ENCODE measurements at places on chromosomes 4 and X.

DNA sequence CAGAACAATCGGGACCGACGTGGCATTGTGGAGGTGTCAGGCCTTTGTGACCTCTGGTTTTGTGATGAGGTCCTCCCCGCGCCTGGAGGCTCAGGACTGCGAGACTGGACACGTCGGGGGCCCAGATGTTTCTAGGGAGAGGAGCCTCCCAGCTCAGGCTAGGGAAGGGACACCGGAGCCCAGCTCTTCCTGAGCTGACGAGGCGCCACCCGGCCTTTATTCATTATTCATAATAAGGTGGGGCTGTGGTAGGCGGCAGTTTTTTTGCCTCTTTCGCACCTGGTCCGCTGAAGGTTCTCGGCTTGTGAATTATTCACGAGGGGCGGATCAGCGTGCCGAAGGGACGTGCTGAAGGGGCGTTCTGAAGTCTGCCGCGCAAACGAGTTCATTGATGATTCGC is 2.3 kb upstream of the UBA1 start:
- peak; percentile 45 for DNase-seq

DNA sequence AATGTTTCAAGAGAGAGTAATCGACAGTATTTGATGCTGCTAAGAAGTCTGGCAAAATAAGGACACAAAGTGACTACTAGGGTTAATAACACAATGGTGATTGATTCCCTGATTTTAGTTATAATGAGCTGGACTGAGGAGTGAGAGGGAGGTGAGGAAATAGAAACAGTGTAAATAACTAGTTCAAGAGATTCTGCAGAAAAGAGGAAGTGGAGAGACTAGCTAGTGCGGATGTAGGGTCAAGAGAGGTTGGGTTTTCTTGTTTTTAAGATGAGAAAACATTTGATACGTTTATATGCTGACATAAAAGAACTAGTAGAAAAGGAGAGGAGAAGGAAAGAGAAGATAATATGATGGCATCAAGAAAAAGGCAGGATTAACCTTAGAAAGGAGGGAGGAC is 12.2 kb upstream of the TRPC5 start:
- no peak for DNase-seq

GRCh38 chr4:26082565-26082964 is 168.5 kb downstream of the SMIM20 start:
- DNase-seq: no peak

GRCh38 chr4:52004414-52004813 is 15.7 kb downstream of the LRRC66 start:
- DNase-seq: no peak

DNA sequence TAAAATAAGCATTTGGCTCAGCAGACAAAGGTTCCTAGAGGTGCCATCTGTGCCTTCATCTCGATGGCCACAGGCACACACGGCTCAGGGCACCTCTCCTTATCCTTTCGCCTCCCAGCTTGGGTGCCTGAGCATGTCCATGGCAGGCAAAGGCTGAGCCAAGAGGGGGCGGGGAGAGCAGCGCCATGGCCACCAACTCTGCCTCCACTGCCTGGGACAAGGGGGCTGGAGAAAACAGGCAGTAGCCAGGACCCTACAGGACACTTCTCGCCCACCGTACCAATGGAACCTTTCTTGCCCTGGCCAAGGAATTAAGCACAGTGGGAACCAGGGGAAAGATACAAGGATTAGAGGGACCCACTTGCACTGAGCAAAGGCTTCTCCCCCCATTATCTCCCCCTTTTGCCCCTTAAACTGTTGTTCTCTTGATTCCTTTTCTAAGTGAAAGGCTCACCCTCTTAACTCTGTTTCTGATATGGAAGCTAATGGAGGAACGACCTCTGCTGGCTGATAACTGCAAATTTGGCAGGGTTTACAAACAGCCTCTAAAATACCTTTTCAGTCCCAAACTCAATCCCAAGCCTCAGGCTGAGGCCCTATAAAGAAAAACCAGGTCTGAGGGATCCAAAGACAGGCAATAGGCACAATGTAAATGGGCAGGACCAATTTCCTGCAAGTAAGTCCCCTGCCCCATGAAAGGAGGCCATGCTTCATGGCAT is 335.2 kb downstream of the ADAM29 start:
- DNase-seq: no peak

- DNase-seq: no peak
Measured at GRCh38 chr4:38871593-38871992, 4.0 kb downstream of the FAM114A1 start.

GRCh38 chr4:112514647-112515197 is 1.3 kb downstream of the NEUROG2 start:
- DNase-seq: no peak

DNA sequence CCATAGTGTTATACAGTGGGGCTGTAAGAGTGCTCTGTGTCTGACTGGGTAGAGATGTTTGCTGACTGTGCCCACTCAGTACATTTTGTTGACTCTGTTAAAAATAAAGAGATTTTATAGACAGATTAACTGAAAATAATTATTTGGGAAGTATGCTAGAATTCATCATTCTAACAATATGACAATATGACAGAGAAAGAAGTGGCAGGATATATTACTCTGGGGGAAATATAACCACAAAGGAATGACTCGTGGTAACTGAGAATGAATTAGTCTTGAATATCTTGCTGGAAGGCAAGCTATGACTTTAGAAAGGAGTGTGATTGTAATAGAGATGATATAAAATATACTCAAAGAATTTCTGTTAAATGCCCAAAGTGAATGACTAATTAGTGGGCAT is 46.8 kb downstream of the TMEM165 start:
- no peak for DNase-seq

DNA sequence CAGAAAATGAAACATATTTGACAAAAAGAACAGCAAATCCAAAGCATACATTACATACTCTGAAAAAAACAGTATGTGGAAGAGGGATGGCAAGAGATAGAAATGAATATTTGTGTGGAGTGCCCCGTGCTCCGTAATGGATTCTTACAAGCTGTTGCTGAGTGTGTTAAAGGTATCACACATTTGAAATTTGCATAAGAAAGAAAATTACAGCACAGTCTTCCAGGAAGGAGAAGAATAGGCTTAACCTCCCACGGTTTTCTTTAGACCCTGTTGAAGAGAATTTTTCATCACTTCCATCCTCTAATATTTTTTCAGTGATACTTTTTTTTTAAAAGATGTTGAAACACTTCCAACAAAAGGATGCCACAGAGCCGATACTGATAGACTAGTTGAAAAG is 1489.4 kb downstream of the RAPGEF2 start:
- no peak for DNase-seq

DNA sequence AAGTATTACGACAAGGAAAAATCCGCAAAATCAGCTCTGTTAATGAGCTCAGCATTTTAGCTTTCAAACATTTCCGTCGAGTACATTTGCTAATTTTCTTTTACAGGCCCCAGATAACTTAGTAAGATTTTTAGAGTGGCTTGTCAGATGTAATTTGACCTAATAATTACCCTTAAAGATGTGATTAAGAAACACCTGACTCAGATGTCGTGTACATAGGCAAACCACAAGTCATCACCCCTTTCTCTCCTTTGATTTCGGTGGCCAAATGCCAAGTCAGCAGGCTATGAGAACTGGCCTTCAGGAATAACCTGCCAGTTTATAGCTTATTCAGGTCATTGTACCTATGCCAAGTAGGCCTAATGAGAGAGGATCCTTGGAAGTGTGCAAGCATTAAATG is 369.6 kb downstream of the PCDH7 start:
- peak; percentile 55 for DNase-seq

DNA sequence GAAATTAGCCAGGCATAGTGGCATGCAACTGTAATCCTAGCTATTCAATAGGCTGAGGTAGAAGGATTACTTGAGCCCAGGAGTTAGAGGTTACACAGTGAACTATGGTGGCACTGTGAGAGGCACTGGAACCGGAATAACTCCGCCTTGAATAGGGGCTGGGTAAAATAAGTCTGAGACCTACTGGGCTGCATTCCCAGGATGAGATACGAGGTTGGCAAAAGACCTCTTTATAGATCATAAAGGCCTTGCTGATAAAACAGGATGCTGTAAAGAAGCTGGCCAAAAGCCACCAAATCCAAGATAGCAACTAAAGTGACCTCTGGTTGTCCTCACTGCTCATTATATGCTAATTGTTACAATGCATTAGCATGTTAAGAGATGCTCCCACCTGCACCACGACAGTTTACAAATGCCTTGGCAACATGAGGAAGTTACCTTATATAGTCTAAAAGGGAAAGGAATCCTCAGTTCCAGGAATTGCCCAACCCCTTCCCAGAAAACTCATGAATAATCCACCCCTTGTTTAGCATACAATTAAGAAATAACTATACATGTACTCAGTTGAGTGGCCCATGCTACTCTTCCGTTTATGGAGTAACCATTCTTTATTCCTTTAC is 88.6 kb downstream of the CENPC start:
- no peak for DNase-seq
